Activated CD4-positive, alpha-beta T cell treated with anti-CD3 and anti-CD28 coated beads for 48 hours (primary cell): ENCODE measurements at places on chromosomes 7 and 10.
A peak's percentile ranks its signal among the peaks of the same experiment; 100 is the strongest.

DNA sequence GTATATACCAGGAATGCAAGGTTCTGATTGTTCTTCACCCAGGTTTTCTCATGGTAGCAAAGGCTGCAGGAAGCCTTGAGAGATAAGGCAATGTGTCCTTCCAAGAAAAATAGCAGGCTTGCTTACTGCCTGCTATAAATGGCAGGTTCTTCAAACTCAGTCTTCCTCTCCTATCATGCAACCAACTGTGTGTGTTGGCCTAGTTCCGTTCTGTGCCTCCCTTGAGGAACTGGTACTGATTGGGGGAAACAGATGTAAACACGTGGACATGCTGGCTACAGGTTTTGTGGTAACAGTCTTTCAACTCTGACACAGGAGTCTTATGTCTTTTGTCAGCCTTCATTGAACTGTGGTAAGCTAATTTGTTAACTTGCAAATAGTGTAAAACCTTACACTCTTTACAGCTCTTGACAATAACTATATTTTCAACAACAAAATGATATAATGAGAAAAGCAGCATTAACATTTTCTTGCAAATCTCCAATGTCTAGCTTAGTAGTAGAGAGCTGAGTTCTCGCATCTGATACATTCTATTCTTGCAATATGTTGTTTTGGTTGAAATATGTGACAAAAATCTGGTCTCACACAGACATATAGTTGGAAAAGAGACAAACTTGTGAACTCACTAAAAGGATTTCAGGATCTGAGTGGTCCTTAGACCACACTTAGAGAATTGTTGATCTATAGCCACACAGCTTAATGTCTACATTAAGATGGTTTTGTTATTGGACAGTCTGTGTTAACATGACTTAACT is 54.7 kb upstream of the LSM8 start:
- DNase-seq = no peak

- DNase-seq = no peak
Observed at GRCh38 chr10:30840395-30841050, 191.1 kb downstream of the ZNF438 start.

GRCh38 chr10:24882047-24882698 is 70.2 kb downstream of the PRTFDC1 start:
- peak; percentile 58 for DNase-seq

- DNase-seq = no peak
Observed at GRCh38 chr7:4638781-4639575, 43.1 kb upstream of the FOXK1 start.

GRCh38 chr7:155257482-155258225 is 40.0 kb upstream of the INSIG1 start:
- no peak for DNase-seq
